ENCODE measurements at places on chromosomes 6 and 20. TPM values are rescaled to one million over a fixed set of nuclear protein-coding genes. Genes with fewer than 3 reads are reported as not detected.

GRCh38 chr6:129754750-129755149 is 44.8 kb upstream of the ARHGAP18 start:
- no peak for DNase-seq

DNA sequence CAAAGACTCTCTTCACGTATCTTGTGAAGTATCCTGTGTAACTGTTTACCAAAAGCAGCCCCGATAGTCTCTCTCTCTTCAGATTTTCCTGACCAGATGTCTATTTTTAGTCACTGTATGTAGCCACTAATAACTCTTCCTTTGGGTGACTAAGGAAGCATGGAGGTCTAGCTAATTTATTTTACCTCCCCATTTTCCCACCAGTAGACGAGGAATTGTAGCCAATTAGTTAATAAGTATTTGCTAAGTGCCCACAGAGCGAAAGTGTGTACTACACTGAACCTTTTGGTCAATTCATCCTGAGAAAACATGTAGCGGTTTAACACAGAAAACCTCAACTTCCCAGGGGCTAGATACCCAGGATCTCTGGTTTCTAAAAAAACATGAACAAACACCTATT is 180.6 kb downstream of the TBX18 start:
- no peak for DNase-seq

RAB44 gene
- 0.27 TPM for total RNA-seq

TPMT gene
- total RNA-seq: 5.4 TPM

DNA sequence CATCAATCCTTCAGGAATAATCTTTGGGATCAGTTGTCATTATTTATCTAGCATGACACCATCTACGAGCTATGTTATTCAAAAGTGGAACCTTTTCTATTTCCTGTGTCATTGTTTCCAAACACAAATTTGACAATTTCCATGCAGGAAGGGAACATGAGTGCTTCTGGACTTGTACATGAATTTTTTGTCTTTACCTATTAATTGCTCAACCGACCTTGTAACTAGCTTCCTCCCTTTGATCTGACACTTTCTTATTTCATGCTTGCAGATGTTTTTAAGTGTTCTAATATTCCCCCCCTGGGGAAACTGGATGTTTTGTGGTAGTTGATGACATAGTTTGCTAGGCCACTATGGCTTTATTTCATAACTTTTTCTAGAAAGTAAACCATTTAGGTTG is 139.4 kb downstream of the BMP2 start:
- no peak for DNase-seq

PHACTR3 gene
- total RNA-seq: not detected

GRCh38 chr20:50251992-50252511 is 61.4 kb downstream of the CEBPB start:
- DNase-seq: no peak

GRCh38 chr6:149500096-149500495 is 15.3 kb upstream of the ZC3H12D start:
- DNase-seq: no peak

DNA sequence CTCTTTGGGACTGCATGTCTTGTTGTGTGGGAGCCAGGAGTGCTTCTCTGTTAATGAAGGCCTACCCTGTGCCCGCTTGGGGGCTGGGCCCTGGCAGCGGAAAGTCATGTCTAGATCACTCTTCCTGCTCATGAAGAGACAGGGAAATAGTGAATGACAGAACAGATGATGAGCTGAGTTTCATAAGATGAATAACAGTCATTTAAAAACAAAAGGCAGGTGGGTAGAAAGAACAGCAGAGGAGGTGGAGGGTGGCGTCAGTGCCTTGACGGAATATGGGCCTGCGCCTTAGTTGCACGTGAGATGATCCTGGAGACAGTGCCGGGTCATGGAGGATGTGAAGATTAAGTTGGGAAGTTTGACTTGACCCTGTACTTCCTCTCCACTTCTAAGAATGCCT is 85.5 kb downstream of the ARID1B start:
- no peak for DNase-seq

GRCh38 chr20:3250091-3250504 is 11.1 kb upstream of the SLC4A11 start:
- DNase-seq: no peak

TREM2 gene
- total RNA-seq: 8.8 TPM

ZFP57 gene
- not detected for total RNA-seq

GRCh38 chr6:134245706-134246105 is 72.2 kb downstream of the SGK1 start:
- no peak for DNase-seq

GRCh38 chr6:24872779-24873178 is 63.0 kb downstream of the RIPOR2 start:
- no peak for DNase-seq

SLC4A11 gene
- 0.89 TPM for total RNA-seq

- DNase-seq: no peak
Measured at GRCh38 chr20:62132421-62132820, 10.1 kb downstream of the LSM14B start.

GRCh38 chr6:134932098-134932497 is 17.8 kb downstream of the ALDH8A1 start:
- DNase-seq: no peak

DNA sequence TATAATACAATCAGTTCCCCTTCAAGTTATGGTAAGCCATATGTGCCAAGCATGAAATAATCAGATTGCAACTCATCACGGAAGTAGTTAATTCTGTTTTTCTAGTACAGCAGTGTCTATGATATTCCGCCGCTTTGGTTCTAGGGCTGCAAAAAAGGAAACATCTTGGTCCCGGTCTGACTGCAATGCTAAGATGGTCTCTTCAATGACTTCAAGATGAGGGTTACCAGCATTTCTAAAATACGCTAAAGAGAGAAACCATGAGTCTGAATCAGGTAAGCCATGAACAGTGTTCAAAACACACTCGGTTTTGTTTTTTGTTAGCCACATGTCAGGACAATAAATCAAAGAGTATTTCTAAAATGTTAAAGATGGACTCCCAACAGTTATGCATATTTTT is 3.2 kb upstream of the ANKRD60 start:
- no peak for DNase-seq

ADAM33 gene
- total RNA-seq: 117 TPM

POU5F1 gene
- 0.76 TPM for total RNA-seq

GLP1R gene
- total RNA-seq: 1.6 TPM

- no peak for DNase-seq
Measured at GRCh38 chr6:128305228-128305627, 215.2 kb downstream of the PTPRK start.

- DNase-seq: no peak
Measured at GRCh38 chr6:76553256-76553655, 480.8 kb upstream of the IMPG1 start.

CRISP2 gene
- total RNA-seq: not detected

SDCBP2 gene
- 5.9 TPM for total RNA-seq

RTN4IP1 gene
- total RNA-seq: 5.5 TPM

FITM2 gene
- 7.5 TPM for total RNA-seq

GRCh38 chr6:137867685-137868509 is 838 bp downstream of the TNFAIP3 start:
- DNase-seq: no peak

Data from sciatic nerve (tissue), 2 donors.